ENCODE measurements at places on chromosomes 4 and X.

DNA sequence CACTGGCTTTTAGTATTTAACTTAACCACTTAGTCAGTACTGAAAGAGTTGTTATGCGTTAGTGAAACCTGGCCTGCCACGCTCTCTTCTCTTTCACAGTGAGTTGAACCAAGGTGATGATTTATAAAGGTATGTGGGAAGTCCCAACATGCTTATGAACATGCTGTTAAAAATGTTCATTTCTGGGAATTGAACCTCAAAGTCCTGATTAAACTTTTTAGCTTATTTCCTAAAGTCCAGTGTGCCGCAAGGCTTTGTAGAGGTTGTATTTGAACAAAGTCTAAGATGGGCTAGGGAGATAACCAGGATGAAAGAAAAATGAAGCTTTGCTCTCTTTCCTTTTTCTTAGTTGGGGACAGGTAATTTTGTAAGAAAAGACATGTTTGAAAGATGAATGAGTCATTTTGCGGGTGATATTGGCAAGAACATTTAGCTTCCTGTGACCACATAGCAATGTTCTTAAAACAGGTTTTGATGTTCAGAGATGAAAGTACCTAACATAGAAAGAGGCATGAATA is 270.3 kb downstream of the DTHD1 start:
- no peaks in the 10 kb centered on the region for H3K4me1 ChIP-seq
- H3K27me3 ChIP-seq = no peaks in the 10 kb centered on the region
- no peak overlapping the region for H3K27ac ChIP-seq
- no peaks in the 10 kb centered on the region for H3K36me3 ChIP-seq
- H3K4me3 ChIP-seq = no peak overlapping the region

- H3K27ac ChIP-seq = no peak overlapping the region
- no peaks in the 10 kb centered on the region for H3K4me1 ChIP-seq
- DNase-seq = no peak
- H3K4me3 ChIP-seq = no peak overlapping the region
Measured at GRCh38 chr4:137417676-137418075, 114.6 kb downstream of the PCDH18 start.

DNA sequence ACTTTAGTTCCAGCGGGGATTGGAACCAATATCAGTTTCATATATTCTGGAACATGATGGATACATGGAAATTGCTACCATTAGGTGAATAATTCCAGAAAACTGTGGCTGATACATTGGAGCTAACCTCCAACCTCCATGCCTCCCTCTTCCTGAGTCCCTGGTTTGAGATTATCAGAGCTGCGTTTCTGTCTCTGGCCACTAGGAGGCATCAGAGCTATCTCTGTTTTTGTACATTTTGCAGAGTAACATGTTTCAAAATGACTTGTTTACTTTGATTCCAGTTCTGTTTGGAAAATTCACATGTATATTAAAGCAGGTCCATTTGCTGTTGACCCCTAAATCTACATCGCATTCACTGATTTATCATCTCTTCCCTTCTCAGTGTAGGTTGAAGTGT is 2.4 kb upstream of the RAB40AL start:
- no peaks in the 10 kb centered on the region for H3K27me3 ChIP-seq
- H3K36me3 ChIP-seq = no peaks in the 10 kb centered on the region
- no peak overlapping the region for H3K4me3 ChIP-seq
- no peaks in the 10 kb centered on the region for H3K4me1 ChIP-seq

DNA sequence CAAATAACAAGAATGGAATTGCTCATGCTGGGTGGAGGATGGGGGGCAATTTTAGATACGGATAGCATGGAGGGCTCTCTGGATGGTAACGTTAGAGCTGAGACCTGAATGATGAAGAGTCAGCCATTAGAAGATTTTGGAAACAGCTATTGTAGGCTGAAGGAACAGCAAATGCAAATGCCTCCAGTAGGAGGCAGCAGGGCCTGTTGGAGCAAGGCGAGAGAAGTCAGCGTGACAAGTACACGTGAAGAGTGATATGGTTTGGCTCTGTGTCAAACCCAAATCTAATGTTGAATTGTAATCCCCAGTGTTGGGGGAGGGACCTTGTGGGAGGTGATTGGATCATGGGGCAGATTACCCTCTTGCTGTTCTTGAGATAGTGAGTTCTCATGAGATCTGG is 59.3 kb upstream of the SOD3 start:
- no peaks in the 10 kb centered on the region for H3K27me3 ChIP-seq
- H3K36me3 ChIP-seq = no peaks in the 10 kb centered on the region
- no peaks in the 10 kb centered on the region for H3K4me1 ChIP-seq
- DNase-seq = no peak
- H3K4me3 ChIP-seq = no peak overlapping the region

- H3K27me3 ChIP-seq = no peaks in the 10 kb centered on the region
- H3K4me3 ChIP-seq = no peak overlapping the region
- DNase-seq = no peak
- no peaks in the 10 kb centered on the region for H3K36me3 ChIP-seq
Measured at GRCh38 chr4:38568768-38569167, 95.2 kb upstream of the KLF3 start.

GRCh38 chr4:168707205-168707604 is 210.4 kb downstream of the PALLD start:
- H3K27ac ChIP-seq = no peak overlapping the region
- H3K4me1 ChIP-seq = no peaks in the 10 kb centered on the region
- no peaks in the 10 kb centered on the region for H3K27me3 ChIP-seq
- no peak for DNase-seq
